ENCODE measurements at places on chromosomes 5 and 9.

- no peak for DNase-seq
These were observed 224.2 kb downstream of the MELK start for GRCh38 chr9:36796671-36797419.

DNA sequence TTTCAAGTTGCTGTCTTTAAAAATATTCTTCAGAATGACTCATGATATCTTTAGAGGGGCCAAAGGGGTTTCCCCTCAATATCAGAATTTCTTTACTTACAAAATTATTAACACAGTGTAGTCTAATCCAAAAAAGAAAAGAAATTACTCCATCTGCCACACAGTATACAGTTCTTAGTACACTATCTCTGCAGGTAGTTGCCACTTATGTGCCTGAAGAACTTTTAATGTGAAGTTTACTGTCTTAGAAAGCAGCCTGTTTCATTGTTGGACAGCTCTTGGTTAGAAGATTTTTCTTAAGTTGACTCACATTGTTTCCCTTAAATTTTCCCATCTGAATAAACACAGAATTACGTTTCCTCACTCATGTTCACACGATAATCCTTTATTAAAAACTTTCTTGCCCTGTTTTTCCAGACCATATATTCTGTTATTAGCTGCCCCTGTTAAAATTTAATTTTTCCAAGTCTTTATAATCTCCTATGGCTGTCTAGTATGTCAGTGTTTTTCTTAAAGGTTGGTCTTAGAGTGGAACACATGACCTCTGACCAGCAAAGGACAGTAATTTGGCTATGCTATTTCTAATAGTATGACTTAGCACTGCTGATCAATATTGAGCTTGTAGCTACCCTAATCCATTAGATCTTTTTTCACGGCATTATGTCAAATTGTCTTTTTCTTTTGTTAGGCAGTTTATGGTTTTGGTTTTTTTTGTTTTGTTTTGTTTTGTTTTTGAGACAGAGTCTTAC lies 21.8 kb upstream of the FKTN start:
- no peak for DNase-seq

DNA sequence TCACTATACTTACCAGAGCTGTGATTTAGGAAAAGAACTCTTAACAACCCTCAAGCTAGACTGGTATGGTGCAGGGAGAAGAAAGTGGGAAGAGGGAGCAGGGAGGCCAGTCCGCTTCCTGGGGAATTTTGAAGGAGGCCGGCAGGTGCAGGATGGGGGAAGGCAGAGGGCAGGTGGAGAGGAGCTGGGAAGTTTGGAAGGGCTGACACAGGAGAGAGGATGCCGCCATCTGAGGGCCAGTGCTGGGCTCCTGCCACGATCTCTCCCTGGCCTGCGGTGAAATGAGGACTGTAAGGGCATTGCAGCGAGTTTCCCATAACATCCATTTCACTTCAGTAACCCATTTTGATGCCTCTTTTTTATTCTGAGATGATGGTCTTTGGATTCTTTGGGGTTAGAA lies 8.9 kb downstream of the DAB2IP start:
- DNase-seq, result no peak

DNA sequence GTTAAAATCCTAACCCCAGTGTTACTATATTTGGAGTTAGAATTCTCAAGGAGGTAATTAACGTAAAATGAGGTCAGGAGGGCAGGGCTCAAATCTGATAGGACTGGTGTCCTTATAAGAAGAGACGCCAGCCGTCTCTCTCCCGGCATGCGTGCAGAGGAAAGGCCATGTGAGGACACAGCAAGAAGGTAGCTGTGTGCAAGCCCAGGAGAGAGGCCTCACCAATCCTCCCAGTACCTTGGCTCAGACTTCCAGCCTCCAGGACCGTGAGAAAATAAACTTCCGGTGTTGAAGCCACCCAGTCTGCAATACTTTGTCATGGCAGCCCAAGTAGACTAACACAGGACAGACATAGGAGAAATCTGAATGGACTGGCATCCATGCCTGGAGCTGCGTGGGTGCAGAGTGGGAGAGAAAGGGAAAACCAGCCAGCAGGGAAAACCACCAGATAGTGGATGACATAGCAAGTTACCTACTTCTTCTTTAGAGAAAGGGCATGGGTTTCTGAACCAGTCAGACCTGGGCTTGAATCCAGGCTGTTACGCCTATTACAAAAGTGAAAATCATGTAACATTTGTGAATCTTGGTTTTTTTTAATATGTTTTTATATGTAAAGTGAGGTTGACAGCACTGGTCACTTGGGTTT lies 89.2 kb downstream of the FSTL4 start:
- DNase-seq, result no peak

DNA sequence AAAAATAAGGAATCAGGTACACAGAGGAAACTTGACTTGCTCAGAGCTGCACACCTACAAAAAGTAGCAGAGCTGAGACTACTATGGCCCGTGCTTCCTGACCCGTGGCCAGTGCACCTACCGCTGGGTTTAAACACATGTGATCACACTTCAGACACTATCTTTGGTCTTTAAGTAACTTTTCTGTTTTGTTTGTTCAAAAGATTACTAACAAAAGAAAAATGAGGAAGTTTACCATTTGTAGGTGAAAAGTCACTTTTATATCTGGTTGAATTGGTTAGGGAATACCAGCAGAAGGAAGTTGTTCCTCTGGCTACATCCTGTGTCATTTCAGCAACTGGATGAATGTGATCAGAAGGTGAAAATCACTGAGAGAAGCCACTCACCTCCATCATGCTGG lies 6.5 kb upstream of the SYK start:
- no peak for DNase-seq

GRCh38 chr9:112333639-112334431 lies 416 bp upstream of the PTBP3 start:
- DNase-seq, result peak; percentile 59

DNA sequence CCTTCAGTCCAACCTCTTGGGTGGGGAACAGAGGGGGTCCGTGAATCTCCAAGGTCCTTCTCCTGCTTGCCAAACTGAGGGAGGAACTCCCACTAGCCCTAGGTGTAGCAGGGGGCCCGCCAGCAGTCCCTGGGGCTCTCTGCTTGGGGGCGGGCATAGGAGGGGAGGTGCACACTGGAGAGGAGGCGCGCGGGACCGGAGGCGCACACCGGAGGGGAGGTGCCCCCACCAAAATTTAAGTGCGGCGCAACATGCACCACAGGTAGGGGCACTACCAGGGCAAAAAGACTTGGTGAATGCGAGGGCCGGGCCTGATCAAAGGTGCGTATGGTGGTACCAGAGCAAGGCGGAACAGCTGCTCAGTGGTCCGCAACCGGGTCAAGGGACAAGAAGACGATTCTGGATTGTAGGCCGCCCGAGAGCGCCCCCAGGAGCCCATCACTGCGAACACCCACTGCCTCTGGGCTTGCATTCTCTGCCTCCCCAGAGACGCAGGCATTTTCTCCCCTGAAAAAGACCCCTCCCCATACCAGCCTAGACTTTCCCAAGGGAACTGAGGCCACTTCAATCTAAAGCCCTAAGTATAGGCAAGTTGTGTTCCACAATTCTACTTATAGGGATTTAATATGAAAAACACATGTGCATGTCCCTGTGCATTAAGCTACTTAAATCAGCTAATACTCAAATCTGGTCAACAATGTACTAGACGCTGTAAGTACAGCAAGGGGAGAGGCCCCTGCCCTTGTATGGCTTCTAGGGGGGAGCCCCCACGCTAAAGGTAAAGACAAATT lies 50.6 kb downstream of the TGFBI start:
- DNase-seq, result no peak

DNA sequence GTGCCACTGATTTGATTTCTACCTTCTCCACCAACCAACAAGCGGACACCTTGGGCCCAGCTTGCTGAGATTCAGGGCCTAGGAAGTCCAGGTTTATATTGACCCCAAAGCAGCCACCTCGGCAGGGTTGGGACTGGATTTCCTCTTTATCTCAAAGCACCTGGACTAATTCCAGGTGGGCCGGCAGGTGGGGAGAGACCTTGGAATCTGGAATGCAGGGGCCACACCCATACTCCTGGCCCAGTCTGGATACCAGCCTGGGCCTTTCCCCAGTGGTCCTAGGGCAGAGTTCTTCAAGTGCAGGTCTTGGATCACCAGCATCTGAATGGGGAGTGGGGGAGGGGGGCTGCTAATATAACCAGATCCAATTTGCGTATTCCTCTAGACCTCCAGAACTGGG lies 93.1 kb downstream of the PCDH1 start:
- DNase-seq, result no peak

DNA sequence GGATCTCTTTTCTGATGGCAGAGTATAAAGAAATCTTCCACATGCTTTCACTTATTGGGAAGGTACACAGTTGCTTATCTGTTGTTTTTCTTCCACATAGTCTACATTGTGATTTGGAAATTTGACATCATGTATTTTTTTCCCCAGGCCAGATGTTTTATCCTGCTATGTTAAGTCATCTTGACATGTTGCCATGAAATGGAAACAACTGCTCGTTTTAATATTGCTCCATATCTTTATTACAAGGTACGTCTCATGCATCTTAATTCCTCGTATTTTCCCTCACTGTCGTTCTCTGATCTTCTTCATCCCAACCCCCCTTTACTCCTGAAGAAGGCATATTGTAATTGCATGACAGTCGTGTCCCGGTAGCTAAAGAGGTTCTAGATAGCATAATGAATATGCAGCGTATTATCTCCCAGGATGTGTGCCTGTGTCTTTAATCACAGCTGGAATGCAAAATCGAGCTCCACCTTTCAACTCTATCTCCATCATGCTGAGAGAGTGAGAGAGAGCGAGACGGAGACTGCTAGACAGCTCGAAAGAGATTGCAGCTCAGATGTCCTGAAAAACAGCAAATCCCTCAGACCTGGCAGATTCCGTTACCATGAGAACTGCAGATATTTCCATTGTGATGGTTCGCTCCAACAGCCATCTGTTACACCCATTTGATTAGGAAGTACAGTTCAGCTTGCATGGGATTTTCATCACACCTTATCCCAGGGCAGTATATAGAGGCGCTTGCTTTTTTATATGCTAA lies 281.7 kb downstream of the TMEM38B start:
- DNase-seq, result no peak

DNA sequence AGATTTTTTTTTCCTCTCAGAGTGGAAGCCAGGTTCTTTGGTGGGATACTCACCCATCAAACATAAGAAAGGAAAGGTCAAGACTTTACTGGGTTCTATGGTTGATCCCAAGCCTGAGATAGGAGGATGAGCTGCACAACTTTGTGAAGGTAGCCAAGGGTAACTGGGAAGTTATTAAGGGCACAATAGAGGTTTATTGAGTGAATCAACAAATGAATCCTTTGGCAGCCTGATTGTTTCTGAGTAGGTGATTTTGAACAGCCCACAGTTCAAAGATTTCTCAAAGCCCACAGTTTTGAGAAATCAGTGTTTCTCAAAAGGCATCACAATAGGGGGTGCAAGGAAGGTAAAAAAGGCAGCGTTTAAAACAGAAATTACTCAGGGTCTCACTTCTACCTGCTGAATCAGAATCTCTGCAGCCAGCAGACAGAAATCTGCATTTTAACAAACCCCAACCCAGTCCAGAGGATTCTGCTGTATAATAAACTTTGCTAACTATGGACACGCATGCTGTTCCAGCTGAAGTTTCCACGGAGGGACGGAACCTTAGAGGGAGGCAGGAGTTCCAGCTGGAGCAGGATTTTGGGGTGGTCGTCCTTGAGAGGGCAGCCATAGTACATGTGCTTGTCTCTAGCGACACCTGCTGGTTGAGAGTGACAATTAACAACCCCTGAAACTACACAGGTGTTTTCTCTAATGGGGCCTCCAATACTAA lies 32.7 kb upstream of the FSD1L start:
- DNase-seq, result no peak

- no peak for DNase-seq
These were observed 226.4 kb downstream of the DCP2 start for GRCh38 chr5:113202746-113203716.

GRCh38 chr5:36875051-36875789 lies 1.3 kb upstream of the NIPBL start:
- DNase-seq, result peak; percentile 82

GRCh38 chr9:35448496-35448895 lies 41.4 kb upstream of the RUSC2 start:
- DNase-seq, result no peak

DNA sequence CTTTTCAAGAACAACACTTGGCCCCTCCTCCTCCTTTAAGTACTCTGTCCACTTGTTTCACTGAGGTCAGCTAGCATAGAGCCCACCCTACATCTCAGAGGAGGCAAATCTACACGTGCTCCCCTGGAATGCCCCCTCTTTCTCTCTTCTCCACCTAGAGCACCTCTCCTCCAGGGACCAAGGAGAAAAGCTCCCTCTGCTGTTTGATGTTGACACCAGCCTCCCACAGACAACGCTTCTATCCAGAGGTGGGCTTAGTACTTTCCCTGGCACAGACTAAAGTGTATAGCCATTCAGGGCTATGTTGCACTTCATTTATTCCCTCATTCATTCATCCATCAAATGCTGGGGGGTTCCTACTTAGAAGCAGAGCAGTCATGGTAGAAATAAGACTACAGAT lies 68.2 kb upstream of the TAF1L start:
- DNase-seq, result no peak

- DNase-seq, result no peak
These were observed 74.2 kb upstream of the SUSD1 start for GRCh38 chr9:112249277-112249676.

DNA sequence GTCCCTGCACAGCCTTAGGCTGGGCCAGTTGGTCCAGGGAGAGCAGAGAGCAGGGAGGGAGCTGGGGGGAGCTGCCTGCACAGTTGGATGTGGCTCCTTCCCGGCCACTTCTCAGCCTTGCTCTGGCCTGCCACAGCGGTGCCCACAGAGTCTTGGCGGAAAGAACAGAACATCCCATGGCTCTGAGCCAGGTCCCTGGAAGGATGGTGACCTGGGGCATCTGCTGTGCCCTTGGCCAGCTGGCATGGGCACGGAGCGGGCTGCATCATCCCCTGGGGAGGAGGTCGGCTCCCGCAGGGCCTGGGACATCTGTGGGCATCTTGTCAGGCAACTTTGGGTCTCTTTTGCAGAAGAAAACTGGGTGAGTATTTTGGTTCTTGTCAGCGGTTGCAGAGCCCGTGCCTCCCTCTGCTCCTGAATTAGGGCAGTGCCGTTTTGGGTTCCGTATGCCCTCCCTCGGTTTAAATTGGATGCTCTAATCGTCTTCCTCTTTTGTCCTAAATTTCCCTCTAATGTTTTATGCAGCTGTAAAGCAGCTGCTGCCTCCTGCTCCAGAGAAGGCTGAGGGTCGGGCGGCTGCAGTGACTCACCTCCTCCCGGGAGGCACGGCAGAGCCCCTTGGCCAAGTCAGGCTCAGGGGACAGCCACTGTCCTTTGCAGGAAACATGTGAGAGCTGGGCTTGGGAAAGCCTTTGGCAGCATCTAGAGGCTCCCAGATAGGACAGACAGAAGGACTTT lies 10.5 kb upstream of the NACC2 start:
- no peak for DNase-seq

DNA sequence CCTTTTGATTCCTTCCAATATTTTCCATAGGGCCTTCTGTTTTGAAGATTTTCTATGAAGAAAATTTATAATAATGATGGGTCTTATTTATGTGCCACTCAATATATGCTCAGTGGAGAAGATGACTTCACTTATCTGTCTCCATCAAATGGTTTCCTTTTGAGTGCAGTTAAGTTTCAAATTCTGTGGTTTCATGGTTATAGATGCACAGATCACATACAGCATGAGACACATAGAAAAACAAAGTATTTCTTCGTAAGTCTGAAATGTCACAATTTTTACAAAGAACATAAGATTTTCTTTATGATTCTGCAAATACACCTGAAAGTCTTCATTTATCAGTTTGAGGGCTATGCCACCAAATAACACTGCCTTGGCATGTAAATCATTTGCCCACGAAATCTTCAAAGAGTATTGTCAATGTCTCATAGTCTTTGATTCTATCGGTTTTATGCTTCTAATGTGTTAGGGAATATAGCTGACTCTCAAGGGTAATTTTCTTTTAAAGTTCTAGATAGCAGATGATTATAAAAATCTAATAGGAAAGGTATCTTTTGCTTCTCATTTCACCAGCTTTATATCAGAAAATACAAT lies 14.1 kb downstream of the CFAP95 start:
- DNase-seq, result no peak
